Femur (tissue), 1 donor: ENCODE measurements at places on chromosomes 7 and 10.

DNA sequence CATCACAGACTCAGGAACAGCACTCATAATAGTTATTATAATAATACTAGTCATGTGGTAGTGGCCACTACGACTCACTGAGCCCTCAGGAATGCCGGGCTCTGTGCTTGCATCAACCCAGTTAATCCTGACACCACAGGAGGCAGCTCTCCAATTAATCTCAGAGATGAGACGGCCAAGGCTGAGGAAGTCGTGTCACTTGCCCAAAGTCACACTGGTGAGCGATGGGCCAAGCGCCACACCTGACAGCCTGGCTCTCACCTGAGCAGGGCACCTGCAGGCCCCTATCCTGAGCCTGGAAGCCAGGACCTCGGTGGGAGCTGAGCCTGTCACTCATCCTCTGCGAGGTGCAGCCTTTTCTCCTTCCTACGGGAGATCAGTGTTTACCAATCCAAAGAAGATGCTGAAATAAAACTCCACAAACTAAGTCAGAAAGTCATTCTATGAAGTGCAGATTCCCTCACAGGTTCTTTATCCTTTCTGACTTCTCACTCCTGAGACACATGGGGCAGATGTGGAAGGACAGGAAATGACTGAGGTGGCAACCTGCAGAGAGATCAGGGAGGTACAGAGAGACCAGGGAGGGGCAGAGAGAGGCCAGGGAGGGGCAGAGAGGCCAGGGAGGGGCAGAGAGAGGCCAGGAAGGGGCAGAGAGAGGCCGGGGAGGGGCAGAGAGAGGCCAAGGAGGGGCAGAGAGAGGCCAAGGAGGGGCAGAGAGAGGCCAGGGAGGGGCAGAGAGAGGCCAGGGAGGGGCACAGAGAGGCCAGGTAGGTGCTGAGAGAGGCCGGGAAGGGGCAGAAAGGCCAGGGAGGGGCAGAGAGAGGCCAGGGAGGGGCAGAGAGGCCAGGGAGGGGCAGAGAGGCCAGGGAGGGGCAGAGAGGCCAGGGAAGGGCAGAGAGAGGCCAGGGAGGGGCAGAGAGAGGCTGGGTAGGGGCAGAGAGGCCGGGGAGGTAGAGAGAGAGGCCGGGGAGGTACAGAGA is 38.5 kb downstream of the VIPR2 start:
- no peak for DNase-seq

GRCh38 chr10:34912771-34913170 is 97.7 kb upstream of the PARD3 start:
- DNase-seq = no peak

- DNase-seq = no peak
Observed at GRCh38 chr10:119222537-119222936, 15.2 kb downstream of the GRK5 start.

- DNase-seq = no peak
Observed at GRCh38 chr7:19776981-19777380, 3.6 kb upstream of the TMEM196 start.

DNA sequence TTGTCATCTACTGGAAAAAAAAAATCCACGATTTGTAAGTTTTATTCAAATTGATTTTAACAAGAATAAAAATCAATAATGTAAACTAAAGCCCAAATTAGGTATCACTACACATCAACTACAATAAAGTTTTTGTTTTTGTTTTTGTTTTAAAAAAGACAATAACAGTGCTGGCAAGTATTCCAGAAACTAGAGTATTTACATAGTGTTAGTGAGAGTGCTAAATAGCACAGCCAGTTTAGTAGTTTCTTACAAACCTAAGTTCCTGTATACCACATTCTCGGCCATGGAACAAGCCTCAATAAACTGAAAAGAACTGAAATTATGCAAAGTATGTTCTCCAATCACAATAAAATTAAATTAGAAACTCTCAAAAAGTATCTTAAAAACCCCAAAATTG is 8.1 kb downstream of the ARHGAP12 start:
- no peak for DNase-seq

GRCh38 chr10:34565934-34566333 is 249.2 kb downstream of the PARD3 start:
- no peak for DNase-seq

GRCh38 chr10:95284807-95285206 is 6.0 kb downstream of the PDLIM1 start:
- DNase-seq = no peak

GRCh38 chr10:37236093-37236492 is 110.7 kb downstream of the ANKRD30A start:
- DNase-seq = no peak

DNA sequence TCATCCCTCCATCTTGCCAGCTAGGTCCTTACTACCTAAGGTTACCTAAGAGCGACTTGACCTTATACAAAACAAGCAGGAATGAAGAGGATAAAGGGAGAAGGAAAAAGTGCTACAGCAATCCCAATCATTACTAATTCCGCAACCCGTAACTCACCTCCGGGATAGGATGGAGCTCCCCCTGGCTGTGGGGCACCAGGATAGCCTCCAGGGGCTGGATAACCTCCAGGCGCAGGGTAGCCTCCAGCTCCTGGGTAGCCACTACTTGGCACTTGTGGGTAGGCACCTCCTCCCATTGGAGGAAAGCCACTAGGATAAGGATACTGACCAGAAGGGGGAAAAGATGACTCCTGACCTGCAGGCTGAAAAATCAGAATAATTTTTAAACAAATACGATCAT is 15.8 kb downstream of the ANXA7 start:
- DNase-seq = no peak
